ENCODE measurements at places on chromosomes 12 and 14. TPM values are rescaled to one million over a fixed set of nuclear protein-coding genes. Genes with fewer than 3 reads are reported as not detected.

The OR4E2 gene
- total RNA-seq, result not detected

DNA sequence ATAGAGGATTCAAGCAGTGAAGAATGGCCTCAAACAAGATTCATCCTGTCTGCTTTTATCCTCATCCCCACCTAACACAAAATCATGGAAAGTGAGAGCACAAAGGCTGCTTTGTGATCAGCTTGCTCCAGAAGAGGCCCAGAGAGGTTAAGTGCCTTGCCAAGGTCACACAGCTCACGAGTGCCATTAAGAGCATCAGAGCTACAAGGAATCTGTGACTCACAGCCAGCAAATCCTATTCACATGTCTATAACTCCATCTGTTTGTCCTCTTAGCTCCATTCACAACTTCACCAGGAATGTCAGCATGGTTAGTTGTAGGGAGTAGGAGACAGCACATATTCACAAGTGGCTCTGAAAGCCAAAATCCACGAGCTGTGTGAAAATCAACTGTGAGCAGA, 79.8 kb downstream of the TTC9 start:
- DNase-seq, result peak; percentile 25

The COL2A1 gene
- not detected for total RNA-seq

GRCh38 chr12:8018666-8019581, 13.6 kb upstream of the FOXJ2 start:
- no peak for DNase-seq

The OR6C2 gene
- not detected for total RNA-seq

GRCh38 chr12:85507456-85507855, 227.4 kb downstream of the ALX1 start:
- no peak for DNase-seq

GRCh38 chr12:99381992-99382391, 265.6 kb upstream of the GARIN6 start:
- peak; percentile 15 for DNase-seq

The INHBC gene
- total RNA-seq, result not detected

- DNase-seq, result no peak
Observed at GRCh38 chr12:49587174-49587908, 18.1 kb downstream of the FAM186B start.

DNA sequence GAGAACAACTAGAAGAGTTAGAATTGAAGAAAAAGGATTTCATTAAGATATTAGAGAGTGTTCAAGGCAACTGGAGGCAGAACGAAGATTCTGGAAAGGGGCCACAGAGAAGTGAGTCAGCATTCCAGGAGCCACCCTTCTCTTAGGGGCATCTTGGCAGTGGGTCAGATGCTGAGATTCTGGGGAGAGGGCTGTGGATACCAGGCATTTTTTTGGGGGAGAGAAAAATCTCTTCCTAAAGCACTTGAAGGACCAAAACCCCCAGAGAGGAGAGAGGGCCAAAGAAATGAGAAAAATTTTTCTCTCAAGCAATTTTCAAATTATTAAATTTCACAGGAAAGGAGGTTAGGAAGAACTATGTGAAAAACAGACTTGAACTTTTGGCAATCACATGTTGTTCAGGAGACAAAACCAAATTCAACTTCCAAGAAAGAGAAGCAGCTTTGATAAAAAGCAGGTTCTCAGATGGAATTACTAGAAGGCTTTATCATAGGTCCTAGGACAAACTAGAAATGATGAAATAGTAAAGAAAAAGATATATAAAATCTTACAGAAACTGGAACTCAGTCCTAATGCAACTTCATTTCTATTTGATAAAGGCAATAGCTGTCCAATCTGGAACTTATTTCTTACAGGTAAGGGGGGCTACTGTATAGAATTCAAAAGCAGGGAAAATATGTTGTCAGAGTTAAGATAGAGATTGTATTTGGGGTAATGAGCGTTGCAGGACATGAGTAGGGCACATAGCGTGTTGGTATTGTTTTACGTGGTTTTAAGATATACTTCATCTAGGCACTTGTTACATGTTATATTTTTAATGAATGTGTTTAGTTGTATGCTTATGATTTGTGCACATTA, 1.1 kb upstream of the CLEC2D start:
- DNase-seq, result peak; percentile 35

The CFAP54 gene
- total RNA-seq, result 5.1 TPM

GRCh38 chr14:22477569-22478194, 111.3 kb downstream of the DAD1 start:
- no peak for DNase-seq

The UBE3B gene
- total RNA-seq, result 49.7 TPM

The POTEG gene
- not detected for total RNA-seq

The TRIM9 gene
- total RNA-seq, result 0.50 TPM

DNA sequence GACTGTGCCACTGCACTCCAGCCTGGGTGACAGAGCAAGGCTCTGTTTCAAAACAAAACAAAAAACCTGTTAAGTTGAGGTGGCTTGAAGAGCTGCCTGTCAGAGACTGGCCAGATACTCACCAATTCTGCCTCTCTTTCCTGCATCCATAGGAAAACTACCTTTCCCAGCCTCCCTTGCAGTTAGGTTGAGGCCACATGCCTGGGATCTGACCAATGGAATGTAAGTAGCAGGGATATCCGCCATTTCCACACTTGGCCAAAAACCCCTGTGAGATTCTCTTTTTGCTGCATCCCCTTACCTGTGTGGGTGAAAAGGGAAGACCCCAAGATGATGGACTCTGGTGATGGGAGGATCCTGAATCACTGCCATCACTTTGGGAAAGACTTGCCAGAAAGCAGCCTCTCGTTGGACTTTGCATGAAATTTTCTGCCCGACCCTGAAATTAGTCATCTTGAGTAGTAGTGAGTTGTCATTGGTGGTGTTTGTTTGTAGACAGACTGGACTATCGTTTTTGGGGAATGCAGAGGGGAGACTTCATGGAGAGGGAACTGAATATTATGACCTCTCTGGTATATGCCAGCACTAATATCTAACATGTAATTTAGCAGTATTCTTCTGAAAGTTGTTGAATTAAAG, 14.0 kb downstream of the GPR68 start:
- peak; percentile 23 for DNase-seq

DNA sequence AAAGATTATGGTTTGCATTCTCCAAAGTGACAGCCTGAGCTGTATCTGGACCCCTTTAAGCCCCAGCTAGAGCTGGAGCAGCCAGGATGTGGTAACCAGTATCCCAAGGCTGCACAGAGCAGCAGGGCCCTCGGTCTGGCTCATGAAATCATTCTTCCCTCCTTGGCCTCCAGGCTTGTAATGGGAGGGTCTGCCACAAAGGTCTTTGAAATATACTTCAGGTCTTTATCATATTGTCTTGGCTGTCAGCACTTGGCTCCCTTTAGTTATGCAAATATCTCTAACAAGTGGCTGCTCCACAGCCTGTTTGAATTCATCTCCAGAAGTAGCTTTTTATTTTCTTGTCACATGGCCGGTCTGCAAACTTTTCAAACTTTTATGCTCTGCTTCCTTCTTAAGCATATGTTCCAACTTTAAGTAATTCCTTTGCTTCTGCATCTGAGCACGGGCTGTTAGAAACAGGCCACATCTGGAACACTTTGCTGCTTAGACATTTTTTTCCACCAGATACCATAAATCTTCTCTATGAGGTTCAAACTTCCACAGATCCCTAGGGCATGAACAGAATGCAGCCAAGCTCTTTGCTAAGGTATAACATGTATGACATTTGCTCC, 663.4 kb upstream of the MIS18BP1 start:
- DNase-seq, result no peak

- no peak for DNase-seq
Observed at GRCh38 chr14:60487211-60487610, 1.3 kb upstream of the C14orf39 start.

DNA sequence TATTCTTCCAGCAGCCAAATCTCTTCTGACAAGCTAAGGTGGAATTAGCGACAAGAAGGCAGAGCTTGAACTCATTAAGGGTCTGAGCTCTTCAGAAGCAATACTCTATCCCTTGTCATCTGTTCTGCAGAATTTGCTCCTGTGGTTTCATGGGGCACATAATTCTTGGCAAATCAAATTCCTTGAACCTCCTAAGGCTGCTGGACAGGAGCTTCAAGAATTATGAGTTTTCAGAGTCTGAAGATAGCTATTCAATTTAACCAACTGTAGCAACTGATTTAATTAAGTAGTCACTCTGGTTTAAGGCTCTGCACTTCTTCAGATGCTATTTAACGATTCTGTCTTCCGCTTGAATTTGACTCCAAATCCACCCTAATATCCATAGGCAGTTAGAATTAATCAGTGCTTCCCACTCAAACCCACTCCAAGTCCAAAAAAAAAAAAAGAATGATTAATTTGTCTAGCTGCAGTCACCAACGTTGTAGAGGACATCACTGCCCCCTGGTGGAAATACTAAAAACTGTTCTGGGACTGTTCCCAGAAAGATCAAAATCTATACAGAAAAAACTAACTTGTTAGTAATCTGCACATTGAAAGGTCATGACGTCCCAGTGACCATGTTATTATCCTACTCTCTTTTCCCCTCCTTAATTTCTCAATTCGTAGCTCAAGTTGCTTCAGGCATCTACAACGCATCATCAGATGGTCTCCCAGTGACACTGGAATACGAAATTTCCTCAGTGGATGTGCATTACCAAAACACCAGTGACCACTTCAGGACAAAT, 169.9 kb downstream of the KIF21A start:
- DNase-seq, result peak; percentile 39

The VAMP1 gene
- 20.3 TPM for total RNA-seq

The TEAD4 gene
- 7.4 TPM for total RNA-seq

GRCh38 chr14:72906316-72906715, 12.4 kb upstream of the DPF3 start:
- DNase-seq, result peak; percentile 61

The GPRC5D gene
- total RNA-seq, result not detected

DNA sequence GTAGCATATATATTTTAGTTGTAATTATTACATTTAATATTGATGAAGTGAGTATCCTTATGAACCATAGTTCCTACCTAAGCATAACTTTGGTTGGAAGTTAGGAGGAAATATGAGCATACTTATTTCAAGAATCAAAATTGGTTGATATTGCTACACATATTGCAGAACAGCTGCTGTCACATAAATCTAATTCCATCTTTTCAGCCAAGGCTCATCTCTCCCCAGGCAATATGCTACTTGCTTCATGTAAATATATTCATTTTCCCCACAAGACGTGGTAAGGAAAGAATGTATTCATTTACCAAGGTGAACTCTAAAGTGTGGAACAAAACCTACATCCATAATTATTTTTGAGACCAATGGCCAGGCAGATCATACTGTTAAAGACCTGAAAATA, 62.5 kb upstream of the HIF1A start:
- no peak for DNase-seq

GRCh38 chr12:130538343-130539095, 177.6 kb downstream of the RIMBP2 start:
- no peak for DNase-seq

GRCh38 chr14:103142721-103143302, 19.6 kb downstream of the TNFAIP2 start:
- DNase-seq, result no peak

DNA sequence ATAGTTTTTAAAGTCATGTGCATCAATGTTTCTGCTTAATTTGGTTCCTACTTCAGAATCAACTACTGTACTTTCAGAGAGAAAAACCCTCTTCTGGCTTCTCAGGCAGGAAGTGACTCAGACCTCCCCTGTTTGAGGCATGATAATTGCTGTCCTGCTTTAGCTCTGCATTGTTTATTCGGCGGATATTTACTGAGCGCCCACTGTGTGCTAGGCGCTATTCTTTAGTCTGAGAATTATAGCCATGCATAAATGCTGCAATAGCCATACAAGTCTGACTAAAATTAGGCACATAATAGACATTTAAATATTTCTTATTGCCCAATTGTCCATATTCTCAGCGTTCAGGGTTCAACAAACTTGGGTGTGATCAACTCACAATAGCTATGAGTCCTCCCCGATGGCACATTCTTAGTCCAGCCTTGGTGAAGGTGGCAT, 6.1 kb upstream of the AMIGO2 start:
- DNase-seq, result peak; percentile 86

GRCh38 chr12:112234303-112234702, 108.9 kb downstream of the TRAFD1 start:
- no peak for DNase-seq

The RASSF8 gene
- total RNA-seq, result 50.6 TPM

DNA sequence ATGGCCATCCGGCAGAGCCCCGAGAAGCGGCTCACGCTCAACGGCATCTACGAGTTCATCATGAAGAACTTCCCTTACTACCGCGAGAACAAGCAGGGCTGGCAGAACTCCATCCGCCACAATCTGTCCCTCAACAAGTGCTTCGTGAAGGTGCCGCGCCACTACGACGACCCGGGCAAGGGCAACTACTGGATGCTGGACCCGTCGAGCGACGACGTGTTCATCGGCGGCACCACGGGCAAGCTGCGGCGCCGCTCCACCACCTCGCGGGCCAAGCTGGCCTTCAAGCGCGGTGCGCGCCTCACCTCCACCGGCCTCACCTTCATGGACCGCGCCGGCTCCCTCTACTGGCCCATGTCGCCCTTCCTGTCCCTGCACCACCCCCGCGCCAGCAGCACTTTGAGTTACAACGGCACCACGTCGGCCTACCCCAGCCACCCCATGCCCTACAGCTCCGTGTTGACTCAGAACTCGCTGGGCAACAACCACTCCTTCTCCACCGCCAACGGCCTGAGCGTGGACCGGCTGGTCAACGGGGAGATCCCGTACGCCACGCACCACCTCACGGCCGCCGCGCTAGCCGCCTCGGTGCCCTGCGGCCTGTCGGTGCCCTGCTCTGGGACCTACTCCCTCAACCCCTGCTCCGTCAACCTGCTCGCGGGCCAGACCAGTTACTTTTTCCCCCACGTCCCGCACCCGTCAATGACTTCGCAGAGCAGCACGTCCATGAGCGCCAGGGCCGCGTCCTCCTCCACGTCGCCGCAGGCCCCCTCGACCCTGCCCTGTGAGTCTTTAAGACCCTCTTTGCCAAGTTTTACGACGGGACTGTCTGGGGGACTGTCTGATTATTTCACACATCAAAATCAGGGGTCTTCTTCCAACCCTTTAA, 1.5 kb downstream of the FOXG1 start:
- DNase-seq, result no peak

The DNAH10 gene
- 0.33 TPM for total RNA-seq

The ITGB7 gene
- 0.50 TPM for total RNA-seq

The RHNO1 gene
- total RNA-seq, result 16.7 TPM

The KRT71 gene
- total RNA-seq, result not detected

- peak; percentile 62 for DNase-seq
Observed at GRCh38 chr12:40253936-40254335, 29.1 kb downstream of the LRRK2 start.

The CLEC4D gene
- not detected for total RNA-seq

DNA sequence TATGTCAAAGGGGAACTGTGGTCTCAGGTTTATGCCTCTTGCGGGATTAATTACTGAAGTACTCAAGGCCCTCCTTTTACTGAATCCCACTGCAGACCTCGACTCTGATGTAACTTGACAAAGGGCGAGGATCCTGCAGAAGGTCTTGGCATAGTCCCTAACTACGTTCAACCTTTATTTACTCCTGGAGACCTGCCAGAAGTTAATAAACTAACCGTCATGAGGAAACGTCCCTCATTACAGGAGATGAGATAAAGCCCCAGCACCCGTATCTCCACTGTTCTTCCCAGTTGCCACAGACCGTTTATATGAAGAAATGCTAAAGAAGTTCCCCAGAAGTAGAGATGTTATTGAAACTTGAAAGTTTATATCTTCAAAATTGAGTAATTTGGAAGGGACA, 190.9 kb downstream of the ETV6 start:
- no peak for DNase-seq
